ENCODE measurements at places on chromosomes 6 and 20. TPM values are rescaled to one million over a fixed set of nuclear protein-coding genes. Genes with fewer than 3 reads are reported as not detected.

NMBR gene
- not detected for total RNA-seq

DNA sequence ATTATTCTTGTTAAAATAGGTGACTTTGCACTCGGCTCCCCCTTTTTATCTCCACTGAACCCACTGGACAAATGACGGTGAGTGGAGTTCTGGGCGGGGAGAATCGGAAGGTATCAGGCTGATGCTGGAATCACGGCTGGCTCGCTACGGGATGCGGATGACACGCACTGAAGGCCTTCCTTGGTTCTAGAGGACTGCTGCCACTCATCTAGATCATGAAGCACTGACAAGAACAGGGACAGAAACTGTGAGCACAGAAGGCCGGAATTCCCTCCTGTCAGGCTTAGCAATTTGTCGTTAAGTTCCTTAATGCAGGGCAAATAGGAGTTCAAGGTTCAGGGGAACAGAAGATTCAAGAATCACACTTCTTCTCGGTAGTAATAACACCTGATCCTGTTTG lies 89.9 kb upstream of the MPC1 start:
- H3K4me3 ChIP-seq, result no peak overlapping the region
- no peaks in the 10 kb centered on the region for H3K27me3 ChIP-seq
- H3K36me3 ChIP-seq, result no peaks in the 10 kb centered on the region
- H3K4me1 ChIP-seq, result no peaks in the 10 kb centered on the region

DNA sequence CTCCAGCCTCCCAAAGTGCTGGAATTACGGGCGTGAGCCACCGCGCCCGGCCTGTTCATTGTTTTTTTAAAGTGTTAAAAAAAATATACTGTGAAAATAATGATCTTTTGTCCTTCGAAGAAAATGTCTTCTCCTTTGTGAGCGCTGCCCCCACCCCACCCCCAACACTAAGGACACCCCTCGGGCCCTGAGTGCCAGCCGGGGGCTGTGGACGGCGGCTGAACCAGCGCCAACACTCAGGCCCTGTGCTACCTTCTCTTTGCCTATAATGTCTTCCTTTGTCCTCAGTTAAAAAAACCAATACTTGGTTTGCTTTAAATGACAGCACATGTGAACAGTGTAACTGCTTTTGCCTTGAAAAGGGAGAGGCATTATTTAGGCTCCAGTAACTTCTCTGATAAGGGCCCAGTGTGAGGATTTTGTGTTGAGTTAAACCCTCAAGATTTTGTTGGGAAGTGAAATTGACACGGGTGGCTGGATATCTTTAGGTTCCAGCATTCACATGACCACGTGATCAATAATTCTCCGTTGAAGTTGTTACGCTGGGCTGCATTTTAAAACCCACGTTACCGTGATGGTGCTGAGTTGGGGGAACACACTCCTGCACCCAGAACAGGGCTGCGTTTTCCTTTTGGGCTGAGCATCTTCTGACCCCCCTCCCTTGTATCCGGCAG lies 9.5 kb upstream of the ADRM1 start:
- DNase-seq, result no peak
- no peak overlapping the region for H3K27ac ChIP-seq
- no peak overlapping the region for H3K4me3 ChIP-seq
- no peaks in the 10 kb centered on the region for H3K27me3 ChIP-seq
- peaks cover 33% of the 10 kb centered on the region for H3K36me3 ChIP-seq

DNA sequence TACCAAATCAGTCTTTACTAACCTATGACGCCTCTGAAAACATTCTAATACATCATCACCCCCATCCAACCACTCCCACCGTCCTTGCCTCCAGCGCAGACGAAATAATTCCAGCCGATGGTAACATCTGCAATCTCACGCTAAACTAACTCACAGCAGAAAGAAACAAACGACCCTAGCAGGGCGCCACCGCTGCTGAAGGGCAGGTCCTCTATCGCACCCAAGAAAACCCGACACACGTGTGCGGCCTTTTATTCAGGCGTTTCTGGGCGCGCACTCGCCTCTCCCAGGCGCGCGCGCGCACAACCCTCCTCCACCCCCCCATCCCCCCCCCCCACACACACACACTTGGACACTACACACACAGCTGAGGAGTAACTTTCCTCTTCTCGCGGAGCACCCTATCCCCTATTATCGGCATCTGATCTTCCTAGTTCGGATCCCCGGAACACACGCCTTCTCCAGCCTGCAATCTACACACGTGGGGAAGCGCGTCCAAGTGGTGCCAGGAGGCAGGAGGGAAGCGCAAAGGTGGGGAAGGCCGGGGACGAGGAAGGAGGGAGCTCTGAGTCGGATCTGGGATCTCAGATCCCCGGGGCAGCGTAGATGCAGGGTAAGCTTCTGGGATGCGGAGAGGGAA lies 1.4 kb downstream of the GFOD1 start:
- peak overlapping the region; percentile 84 for H3K4me3 ChIP-seq
- peak; percentile 50 for DNase-seq
- no peak overlapping the region for H3K27ac ChIP-seq
- H3K36me3 ChIP-seq, result no peaks in the 10 kb centered on the region

DNA sequence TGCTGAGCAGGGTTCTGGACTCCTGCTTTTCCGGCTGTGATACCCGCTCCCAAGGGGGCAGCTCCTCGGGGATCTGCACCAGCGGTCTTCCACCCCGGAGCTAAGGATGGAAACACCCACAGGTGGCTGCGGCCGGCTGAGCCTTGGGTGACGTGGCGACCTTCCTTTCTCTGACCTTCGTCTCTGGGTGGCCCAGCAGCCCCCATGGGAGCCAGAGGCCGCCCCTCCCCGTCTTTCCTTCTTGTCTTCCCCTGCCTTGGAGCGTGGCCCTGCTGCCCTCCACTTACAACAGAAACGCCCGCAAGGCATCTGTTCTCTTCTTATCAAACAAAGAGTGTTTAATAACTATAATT lies 405.7 kb downstream of the TAF4 start:
- H3K27ac ChIP-seq, result no peak overlapping the region
- H3K36me3 ChIP-seq, result no peaks in the 10 kb centered on the region
- H3K4me3 ChIP-seq, result no peak overlapping the region
- H3K27me3 ChIP-seq, result no peaks in the 10 kb centered on the region
- no peaks in the 10 kb centered on the region for H3K4me1 ChIP-seq

EDN1 gene
- 0.32 TPM for total RNA-seq

C20orf202 gene
- 0.83 TPM for total RNA-seq

- peak overlapping the region; percentile 100 for H3K27ac ChIP-seq
- DNase-seq, result no peak
- H3K4me1 ChIP-seq, result peaks cover 24% of the 10 kb centered on the region
- peak overlapping the region; percentile 47 for H3K4me3 ChIP-seq
Observed at GRCh38 chr6:2988094-2988425, 11.6 kb upstream of the NQO2 start.

- peak overlapping the region; percentile 43 for H3K27ac ChIP-seq
- DNase-seq, result no peak
- H3K36me3 ChIP-seq, result peaks cover 30% of the 10 kb centered on the region
- H3K4me3 ChIP-seq, result no peak overlapping the region
Observed at GRCh38 chr20:63744158-63744557, 4.6 kb downstream of the SLC2A4RG start.

DNA sequence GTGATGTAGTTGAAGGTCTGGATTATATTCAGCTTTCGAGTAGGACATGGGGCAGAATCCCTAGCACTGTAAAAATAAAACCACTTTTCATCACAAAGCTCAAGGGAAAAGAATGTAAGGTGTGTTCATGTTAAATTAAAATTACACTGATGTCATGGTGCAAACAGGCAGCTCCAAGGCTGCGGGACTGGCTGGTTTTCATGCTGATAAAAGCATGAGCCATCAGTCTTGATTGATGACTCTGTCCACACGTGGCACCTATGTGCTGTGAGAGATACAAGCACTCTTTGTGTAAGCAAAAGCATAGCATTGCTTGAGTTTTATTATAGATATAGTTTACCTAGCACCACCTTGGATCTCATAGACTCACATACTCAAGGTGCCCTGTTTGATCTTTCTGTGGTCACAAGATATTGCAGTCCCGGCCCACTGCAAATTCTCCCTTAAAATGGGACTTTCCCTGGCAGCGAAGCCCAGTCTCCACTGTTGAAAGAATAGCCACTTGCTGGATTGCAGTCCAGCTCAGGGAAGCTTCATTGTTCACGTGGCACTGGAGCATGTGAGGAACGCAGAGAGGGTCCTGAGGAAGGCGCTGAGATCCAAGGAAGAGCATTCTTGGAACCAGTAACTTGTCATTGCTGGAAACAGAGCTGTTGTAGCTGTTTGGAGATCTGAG lies 90.6 kb downstream of the TIAM2 start:
- peaks cover 10% of the 10 kb centered on the region for H3K4me1 ChIP-seq
- peaks cover 24% of the 10 kb centered on the region for H3K27me3 ChIP-seq
- H3K27ac ChIP-seq, result no peak overlapping the region
- no peak overlapping the region for H3K4me3 ChIP-seq
- no peaks in the 10 kb centered on the region for H3K36me3 ChIP-seq

DNA sequence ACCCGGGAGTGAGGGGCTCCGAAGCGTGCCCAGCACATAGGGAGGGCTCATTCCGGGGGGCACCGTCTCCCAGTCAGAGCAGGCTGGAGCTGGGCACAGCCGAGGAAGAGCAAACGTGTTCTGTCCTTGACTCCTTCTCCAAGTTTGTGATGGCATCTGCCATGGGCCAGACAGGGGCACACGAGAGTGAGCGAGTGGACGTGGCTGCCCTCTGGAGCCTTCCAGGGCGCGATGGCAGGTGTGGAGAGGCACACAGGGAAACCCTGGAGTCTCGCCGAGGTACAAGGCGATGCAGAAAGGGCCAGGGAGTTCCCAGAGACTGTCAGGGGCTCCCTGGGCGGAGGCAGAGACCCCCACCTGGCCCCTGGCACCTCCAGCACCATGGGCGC lies 9.9 kb upstream of the GATA5 start:
- H3K36me3 ChIP-seq, result no peaks in the 10 kb centered on the region
- DNase-seq, result no peak
- peak overlapping the region; percentile 90 for H3K27ac ChIP-seq
- no peaks in the 10 kb centered on the region for H3K27me3 ChIP-seq
- H3K4me1 ChIP-seq, result peaks cover 74% of the 10 kb centered on the region
- H3K4me3 ChIP-seq, result no peak overlapping the region

ESR1 gene
- 1.9 TPM for total RNA-seq

- no peak for DNase-seq
- H3K4me1 ChIP-seq, result no peaks in the 10 kb centered on the region
- H3K27ac ChIP-seq, result no peak overlapping the region
- H3K27me3 ChIP-seq, result no peaks in the 10 kb centered on the region
- H3K36me3 ChIP-seq, result no peaks in the 10 kb centered on the region
- no peak overlapping the region for H3K4me3 ChIP-seq
Observed at GRCh38 chr6:12241493-12242175, 48.5 kb upstream of the EDN1 start.

DNA sequence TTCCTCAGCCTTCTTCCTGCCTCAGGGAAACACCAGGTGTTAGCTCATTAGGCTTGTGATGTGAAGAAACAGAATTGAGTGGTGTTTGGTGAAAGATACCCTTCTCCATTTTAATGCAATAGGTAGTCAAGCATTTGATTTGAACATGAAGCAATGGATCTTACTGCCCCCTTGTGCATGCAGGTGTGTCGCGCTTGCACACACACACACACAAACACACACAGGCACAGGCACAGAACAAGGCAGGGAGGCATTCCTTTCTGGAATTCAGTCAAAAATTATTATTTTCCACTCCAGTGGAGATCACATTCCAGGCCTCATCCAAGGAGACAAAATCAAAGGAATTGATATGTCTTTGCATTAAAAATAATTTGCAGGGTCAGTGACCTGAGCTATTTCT lies 667.0 kb upstream of the MARCKS start:
- no peaks in the 10 kb centered on the region for H3K27me3 ChIP-seq
- no peak for DNase-seq
- no peak overlapping the region for H3K27ac ChIP-seq
- H3K4me3 ChIP-seq, result no peak overlapping the region
- H3K4me1 ChIP-seq, result no peaks in the 10 kb centered on the region
- H3K36me3 ChIP-seq, result no peaks in the 10 kb centered on the region

MDN1 gene
- 12.0 TPM for total RNA-seq

DNA sequence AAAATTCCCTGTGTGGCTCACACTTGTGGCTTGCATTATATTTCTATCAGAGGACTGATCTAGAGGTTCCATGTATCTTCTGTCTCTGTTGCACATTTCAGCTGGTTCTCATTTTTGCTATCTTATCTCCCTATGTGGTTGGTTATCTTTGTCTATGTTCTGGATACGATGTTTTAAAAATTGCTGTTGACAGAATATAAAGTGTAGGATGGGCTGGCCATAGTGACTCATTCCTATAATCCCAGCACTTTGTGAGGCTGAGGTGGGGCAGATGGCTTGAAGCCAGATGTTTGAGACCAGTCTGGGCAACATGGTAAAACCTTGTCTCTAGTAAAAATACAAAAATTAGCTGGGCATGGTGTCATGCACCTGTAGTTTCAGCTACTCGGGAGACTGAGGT lies 9.9 kb upstream of the ULBP3 start:
- no peaks in the 10 kb centered on the region for H3K27me3 ChIP-seq
- DNase-seq, result no peak
- no peaks in the 10 kb centered on the region for H3K36me3 ChIP-seq
- H3K4me1 ChIP-seq, result no peaks in the 10 kb centered on the region
- no peak overlapping the region for H3K27ac ChIP-seq
